ENCODE measurements at places on chromosomes 3 and 15.

DNA sequence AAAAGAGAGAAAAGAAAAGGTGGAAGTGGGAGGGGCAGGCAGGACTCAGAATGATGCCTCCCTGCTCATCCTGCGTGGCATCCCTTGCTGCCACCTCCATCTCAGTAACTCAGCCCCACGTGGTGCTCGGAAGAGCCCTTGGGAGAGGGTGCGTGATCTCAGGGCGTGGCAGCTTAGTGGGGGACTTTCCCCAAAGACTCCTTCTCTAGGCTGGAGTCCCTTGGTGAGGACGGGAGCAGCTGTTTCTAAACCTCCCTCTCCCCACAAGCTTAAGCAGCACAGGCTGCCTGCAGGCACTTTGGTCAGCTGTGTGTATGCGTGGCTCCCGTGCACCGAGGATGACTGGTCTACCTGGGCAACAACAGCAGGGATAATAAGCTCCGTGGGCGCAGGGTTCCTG lies 7.4 kb upstream of the ANPEP start:
- DNase-seq, result no peak

- no peak for DNase-seq
These were observed 56.6 kb downstream of the ANP32A start for GRCh38 chr15:68764090-68764489.

- no peak for DNase-seq
These were observed 37.6 kb upstream of the LRIG1 start for GRCh38 chr3:66538390-66538789.

DNA sequence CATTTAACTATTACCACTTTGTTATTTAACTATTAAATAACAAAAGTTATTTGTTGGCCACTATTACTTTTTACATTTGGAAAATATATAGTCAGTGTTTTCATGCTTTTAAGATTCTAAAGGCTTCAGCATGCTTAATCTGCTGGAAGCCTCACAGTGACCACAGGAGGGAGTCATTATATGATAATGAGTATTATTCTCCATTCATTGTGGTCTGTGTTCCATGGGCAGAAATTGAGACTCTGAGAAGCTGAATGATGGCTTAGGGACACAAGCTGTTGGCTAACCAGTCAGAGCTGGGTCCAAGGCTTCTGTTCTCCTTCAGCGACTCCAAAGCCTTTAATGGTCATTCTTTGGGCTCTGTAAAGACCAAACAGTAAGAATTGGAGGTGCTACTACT lies 64.7 kb downstream of the BFSP2 start:
- no peak for DNase-seq

DNA sequence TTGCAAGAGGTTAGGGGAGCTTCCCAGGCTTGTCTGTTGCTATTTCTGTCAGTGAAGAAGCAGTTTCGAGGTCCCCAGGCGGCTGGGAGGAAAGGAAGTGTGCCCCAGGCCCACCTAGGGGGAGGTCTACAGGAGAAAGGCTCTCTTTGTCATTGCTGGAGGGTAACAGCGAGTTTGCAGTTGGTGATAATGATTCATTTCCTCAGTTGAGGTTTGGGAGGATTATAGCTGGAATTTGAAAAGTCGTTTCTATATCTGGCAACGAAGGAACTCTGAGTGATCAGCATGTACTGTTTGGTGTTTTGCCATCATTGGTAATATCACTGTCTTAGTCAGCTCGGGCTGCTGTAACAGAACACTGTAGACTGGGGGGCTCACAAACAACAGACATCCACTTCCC lies 65.5 kb upstream of the UBE3A start:
- no peak for DNase-seq
